Stimulated activated naive B cell treated with anti-CD40 and anti-IgM and Interleukin-4, amounts not matched to agents 10 μg/mL and 1 μg/mL and 100 μg/mL, for 72 hours (primary cell): ENCODE measurements at places on chromosomes 11 and 22.

- no peak for DNase-seq
These were observed 725 bp downstream of the KDM2A start for GRCh38 chr11:67119585-67120391.

DNA sequence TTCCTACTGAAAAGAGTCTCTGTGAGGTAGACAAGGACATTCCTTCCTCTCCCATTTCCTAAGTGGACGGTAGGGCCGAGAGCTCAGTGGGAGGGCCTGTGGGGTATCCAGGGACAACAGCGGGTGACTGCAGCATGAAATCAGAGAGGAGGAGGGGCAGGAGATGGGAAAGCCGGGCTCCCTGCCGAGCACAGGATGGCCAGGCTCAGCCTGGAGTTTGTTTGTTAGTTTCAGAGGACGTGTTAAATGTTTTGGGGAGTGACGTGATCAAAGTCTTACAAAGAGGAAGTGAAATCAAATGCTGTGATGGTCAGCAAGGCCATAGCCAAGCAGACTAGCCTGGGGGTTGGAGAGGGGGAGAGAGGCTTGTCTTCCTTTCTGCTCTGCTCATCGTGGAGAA lies 152.7 kb downstream of the ADAMTS15 start:
- no peak for DNase-seq

DNA sequence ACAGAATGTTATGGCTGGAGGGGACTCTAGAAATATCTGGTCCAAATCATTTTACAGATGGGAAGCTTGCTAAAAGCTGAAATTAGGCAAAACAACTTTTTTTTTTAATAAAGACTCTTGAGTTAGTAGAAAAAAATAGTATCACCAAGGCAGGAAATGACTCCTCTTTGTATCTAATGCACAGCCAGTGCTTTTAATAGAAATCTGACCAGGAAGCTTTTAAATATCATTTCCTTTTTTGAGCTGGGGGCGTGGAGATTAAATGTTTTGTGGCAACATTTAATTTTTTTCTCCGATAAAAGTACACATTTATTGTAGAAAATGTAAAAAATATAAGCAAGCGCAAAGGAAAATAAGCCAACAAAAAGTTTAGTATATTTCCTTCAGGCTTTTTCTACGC lies 22.5 kb downstream of the TRAF6 start:
- DNase-seq = no peak

GRCh38 chr11:74749965-74750296 lies 1.3 kb downstream of the RNF169 start:
- no peak for DNase-seq

DNA sequence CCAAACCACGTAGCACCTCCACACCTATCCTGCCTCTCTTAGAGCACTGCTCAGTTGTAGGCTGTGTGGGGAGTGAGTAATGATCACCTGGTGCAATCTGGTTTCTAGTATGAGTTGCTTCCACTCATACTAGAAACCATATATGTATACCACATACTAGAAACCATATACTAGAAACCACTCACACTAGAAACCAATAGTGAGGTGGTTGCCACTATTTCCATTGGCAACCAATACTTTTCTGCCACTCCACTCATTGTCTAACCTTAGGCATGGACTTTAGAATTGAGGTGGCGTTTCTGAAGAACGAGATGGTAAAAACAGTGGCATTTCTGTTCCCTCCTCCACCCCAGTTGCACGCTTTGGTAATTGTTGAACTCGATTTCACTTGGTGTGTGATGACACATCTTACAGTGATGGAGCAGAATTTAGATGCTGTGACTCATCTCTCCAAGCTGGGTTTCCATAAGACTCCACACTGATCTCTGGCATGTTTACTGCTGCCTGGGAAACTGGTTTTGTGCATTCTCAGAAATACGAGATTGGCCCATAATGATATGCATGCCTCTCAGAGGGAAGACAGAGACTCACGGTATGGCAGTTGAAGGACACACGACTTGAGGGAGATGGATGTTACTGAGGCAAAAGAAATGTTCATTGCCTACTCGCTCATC lies 82.9 kb downstream of the KIRREL3 start:
- no peak for DNase-seq

DNA sequence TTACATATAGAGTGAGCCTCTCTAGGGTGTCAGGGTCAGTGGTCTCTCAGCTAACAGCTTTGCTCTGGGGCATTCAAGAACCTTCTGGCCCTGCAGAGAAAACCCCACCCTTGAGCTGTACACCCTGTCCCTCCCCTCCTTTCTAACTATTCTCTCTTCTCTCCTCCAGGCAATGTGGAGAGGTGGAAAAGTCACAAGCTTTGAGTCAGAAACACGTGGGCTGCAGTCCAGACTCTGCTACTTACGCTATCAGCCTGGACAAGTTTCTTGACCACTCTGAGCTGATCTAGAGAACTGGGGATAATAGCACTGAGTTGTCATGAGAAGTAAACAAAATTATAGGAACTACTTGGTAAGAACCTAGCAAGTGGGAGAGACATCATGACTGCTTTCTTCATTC lies 10.7 kb upstream of the FAM83F start:
- DNase-seq = no peak
